ENCODE measurements at places on chromosomes 7 and 10. TPM values are rescaled to one million over a fixed set of nuclear protein-coding genes. Genes with fewer than 3 reads are reported as not detected.
A peak's percentile ranks its signal among the peaks of the same experiment; 100 is the strongest.

The ANKRD2 gene
- total RNA-seq = not detected

GRCh38 chr7:45259966-45260646 lies 102.5 kb downstream of the RAMP3 start:
- peak; percentile 77 for ATAC-seq

The CHAT gene
- not detected for total RNA-seq

The TMEM178B gene
- total RNA-seq = 1.7 TPM

GRCh38 chr10:114402871-114403540 lies 1.3 kb downstream of the AFAP1L2 start:
- no peak for ATAC-seq

The SORBS1 gene
- total RNA-seq = 3.4 TPM

The CALHM1 gene
- not detected for total RNA-seq

DNA sequence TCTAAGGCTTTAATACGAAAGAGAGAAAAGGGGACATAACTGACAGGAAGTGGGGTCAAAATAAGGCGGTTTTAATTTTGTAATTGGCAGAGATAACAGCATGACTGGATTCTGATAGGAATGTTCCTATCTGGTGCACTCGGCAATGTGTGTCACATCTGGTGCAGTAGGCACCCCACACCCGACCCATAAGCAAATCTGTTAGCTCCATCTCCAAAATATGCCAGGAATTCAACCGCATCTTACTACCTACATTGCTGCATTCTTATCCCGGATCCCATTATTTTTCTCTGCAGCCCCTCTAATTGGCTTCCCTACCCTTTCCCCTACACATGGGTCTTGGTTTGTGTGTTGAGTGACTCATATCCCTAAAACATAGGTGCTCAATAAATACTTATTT lies 19.1 kb upstream of the GALNT11 start:
- no peak for ATAC-seq

DNA sequence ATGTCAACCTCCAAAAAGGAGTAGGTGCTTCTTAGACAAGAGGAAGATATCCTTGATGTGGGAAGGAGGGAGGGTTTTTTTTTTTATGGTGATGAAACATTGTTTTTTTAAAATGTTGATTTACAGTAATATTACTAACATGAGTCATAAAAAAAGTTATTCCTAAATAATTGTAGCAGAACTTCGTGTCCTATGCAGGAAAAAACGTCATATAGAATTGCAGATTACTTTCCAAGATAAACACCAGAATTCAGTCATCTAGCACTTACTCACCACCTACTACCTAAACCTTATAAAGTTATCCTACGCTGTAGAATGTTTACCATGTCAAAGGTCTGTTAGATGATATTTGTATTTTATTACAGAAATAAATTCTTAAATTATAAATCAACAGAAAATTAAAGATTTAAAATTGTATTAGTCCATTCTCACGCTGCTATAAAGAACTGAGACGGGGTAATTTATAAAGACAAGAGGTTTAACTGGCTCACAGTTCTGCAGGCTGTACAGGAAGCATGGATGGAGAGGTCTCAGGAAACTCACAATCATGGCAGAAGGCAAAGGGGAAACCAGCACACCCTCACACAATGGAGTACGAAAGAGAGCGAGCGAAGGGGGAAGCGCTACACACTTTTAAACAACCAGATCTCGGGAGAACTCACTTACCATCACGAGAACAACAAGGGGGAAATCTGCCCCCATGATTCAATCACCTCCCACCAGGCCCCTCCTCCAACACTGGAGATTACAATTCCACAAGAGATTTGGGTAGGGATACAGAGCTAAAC lies 105.2 kb upstream of the NEBL start:
- no peak for ATAC-seq

All from activated T-helper 17 cell treated with anti-CD3 and anti-CD28 coated beads, Interleukin-2, amount 50 U/mL, for 72 hours (primary cell).